ENCODE measurements at places on chromosomes 2 and 18.
A peak's percentile ranks its signal among the peaks of the same experiment; 100 is the strongest.

- no peak for DNase-seq
Measured at GRCh38 chr2:20590704-20591515, 60.0 kb downstream of the HS1BP3 start.

GRCh38 chr18:50853863-50854271, 25.1 kb upstream of the ME2 start:
- DNase-seq: no peak

DNA sequence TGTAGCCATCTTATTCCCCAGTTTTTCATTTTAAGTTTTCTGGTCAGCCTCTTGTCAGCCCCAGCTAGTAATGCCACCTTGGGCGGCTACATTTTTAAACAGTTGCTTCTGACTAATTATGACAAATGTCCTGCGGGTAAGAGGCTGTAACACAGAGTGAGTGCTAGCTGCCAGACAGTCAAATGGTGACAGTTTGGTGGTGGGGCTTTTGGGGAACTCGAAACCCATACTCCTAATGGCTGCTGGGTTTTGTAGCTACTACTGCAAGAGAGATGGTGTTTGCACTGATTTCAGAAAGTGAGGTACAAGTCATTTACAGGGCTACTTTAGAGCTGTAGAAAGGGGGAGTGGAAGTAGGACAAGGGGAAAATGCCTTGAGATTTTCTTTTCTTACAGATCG, 48.2 kb downstream of the ZCCHC2 start:
- DNase-seq: no peak

GRCh38 chr2:209577376-209578357, 153.8 kb downstream of the MAP2 start:
- no peak for DNase-seq

DNA sequence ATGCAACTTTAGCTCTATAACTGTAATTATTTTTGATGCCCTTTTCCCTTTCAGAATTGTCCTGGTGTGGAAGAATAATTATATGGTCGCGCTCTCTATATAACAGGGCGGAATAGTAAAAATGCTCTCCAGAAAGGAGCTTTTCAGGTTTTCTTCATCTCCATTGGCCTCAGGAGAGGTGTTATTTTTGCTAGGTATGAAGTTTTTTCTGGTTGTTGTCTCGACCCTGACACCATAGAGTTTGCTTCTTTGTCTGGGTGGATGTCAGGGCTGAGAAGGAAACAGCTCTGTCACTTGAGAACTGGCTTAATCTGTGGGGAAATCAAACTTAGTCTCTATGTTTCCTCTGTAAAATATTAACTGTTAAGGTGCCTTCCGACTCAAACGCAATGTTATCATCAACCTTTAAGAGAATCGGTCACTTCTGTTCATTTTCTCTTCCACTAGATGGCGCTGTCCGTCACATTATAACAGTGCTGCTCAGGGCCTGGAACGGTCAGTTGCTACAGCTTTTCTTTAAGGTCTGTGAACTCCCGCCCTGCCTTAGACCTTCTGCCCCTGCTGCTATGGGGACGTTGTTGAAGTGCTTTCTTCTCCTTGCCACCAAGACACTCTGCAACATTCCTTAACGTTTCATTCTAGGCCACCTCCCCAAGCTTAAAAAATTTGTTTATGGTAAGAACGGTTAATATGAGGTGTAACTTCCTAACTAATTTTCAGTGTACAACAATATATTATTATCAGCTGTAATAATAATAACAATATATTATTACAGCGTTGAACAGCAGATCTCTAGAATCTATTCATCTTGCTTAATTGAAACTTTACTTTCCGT, 23.8 kb upstream of the SERPINB12 start:
- DNase-seq: peak; percentile 72

DNA sequence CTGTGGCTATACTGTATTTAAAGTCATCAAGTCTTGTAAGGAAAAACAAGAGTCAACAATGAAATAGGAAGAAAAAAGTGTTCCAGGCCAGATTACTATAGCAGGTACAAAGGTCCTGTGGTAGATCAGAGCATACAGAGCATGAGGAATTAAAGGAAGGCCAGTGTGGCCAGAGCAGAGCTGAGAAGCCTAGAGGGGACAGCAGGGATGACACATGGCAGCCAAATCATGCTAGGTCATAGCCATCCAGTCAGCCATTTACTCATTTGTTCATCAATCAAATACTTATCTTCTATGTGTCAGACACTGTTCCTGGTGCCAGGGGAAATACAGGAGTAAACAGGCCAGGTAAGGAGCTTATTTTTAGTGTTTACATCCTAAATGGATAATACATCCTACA, 24.3 kb downstream of the ADD2 start:
- DNase-seq: no peak

DNA sequence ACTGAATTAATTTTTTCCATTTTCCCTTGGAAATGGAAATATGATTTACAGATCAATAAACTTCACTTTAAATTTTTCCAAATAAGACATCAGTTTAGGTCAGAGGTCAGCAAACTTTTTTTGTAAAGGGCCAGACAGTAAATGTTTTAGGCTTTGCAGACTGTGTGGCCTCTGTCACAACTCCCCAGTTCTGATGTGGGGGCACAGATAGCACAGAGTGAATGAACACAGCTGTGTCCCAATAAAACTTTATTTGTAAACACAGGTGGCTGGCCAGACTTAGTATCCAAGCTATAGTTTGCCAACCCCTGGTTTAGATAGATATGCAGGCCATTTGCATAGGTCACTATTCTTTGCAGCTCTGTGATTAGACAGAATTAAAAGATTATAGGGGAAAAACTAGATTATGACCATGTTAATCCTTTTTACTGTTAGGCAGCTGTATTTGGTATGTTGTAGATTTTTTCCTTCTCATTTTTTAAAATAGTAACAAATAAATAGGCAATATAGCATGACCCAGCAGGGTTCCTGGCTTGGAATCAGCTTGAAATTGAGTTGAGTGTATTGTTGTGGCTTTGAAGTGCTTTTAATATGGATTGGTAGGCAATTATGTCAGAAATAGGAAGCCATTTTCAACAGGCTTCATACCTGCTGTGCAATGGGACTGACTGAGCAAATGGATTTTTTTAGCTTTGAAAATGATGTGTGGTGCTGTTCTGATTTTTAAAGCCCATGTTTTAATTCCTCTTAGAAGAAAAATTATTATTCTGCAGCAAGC, 59.7 kb downstream of the WDSUB1 start:
- DNase-seq: no peak

GRCh38 chr2:237624565-237624964, 2.8 kb upstream of the LRRFIP1 start:
- peak; percentile 30 for DNase-seq

- DNase-seq: no peak
Measured at GRCh38 chr2:103139628-103140268, 377.9 kb downstream of the TMEM182 start.

- peak; percentile 68 for DNase-seq
Measured at GRCh38 chr2:201128933-201129505, 13.1 kb downstream of the CFLAR start.

DNA sequence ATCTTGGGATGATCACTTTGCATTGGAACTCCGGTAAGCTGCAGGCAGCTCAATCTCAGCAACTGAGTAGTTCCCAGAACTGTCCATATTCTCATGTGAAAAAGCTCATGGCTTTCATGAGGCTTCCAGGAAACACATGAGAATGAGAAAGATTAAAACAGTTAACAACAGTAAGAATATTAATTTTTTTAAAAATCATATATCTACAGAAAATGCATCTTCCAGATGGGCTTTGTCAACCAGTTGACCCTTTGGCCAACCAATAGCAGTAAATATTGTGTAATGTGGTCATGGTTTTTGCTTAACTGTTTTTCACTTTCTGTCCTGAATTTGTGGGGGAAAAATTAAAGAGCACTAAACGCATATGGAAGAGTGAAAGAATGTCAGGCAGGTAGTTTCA, 131.2 kb upstream of the CCDC195 start:
- DNase-seq: no peak

DNA sequence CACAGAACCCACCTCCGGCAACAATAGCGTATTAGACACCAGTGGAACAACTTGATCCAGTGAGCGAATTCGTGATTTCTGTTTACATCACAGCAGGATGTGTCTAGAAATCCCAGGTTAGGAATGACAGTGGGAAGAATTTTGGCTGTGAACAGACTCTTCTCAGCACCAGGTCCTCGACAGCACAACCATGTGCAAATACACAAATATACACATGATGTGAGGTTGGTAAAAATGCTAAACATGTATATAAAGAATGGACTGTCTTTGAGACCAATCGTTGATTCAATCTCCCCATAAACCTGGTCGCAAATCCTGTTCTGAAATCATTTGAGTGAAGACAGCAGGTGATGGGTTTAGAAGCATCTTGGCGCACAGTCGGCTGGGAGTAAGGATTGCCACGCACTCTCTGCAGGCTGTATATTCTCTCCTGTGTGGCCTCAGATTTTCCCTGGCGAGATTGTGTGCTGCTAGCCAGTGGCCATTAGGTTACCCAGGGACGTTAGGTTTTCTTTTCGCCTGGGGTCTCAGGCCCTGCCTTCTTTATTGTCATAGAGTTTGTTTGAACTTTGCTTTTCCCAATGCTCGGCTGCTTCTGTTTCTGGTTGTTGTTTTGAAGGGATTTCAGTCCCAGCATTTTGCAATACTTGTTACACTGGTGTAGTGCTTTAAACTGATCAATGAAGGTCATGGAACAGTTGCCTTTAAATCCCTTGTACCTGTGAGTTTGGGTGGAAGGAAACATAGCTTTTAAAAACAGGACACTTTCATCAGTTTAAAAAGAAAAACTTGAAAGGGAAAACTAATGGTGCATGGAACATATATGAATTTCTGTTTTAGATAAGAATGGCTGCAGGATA, 147.3 kb downstream of the ALPK2 start:
- no peak for DNase-seq

GRCh38 chr2:171271971-171272436, 111.3 kb upstream of the TLK1 start:
- no peak for DNase-seq

DNA sequence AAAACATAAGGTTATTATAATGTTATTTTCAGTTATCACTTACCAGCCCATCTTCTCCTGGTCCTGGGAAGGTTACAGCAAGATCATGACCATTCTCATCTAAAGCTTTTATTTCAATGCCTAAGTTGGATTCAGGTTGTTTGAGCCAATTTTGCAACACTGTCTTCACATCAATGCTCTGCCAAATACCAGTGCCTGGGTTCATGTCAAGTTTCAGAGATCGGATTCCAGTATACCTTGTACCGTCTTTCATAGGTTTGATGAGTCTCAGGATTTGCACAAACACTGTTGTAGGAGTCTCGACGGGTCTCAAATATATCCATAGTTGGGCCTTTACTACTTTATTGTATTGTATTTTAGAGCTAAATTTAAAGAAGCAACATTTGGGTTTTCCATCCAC, 2.5 kb downstream of the MSTN start:
- no peak for DNase-seq

- peak; percentile 45 for DNase-seq
Measured at GRCh38 chr2:200703127-200703925, 108.4 kb upstream of the BZW1 start.

DNA sequence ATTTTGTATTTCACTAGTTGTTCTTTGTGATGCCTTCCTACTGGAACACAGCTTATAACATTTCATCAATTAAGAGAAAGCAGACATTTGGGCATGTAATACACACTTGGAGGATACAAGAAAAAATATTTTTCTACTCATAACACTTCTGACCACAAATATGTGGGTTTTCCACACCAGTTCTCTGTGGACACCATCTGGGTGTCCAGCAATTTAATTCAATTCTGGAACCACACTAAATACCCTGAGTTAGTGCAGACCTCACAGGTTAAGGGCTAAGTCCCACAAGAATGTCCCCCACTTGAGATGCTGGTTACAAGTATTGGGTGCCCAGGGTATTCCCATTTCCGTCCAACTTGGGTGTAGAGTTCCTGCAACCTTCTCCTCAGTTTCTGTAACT, 91.1 kb upstream of the SKOR2 start:
- DNase-seq: no peak

GRCh38 chr2:12014088-12014960, 267.9 kb downstream of the LPIN1 start:
- no peak for DNase-seq

- no peak for DNase-seq
Measured at GRCh38 chr2:238786379-238786778, 61.5 kb upstream of the TWIST2 start.

DNA sequence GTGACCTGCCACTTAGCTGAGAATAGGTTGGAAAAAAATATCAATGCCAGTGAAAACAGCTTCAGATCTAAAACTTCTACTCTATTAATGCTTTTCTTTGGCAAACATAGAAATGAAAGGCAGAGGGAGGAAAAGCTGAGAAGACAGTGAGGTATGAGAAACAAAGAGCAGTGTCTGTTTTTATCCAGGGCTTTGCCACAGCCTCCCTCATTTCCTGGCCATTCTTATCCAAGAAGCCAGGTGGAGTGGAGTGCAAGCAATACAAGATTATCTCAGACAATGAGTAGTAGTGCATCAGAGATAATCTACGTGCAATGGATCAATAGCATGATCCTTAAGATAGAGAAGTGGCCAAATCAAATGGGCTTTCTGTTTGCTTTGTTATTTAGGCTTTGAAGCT, 808.7 kb upstream of the PIK3C3 start:
- DNase-seq: no peak

GRCh38 chr2:112758711-112759110, 5.7 kb downstream of the CKAP2L start:
- DNase-seq: no peak

DNA sequence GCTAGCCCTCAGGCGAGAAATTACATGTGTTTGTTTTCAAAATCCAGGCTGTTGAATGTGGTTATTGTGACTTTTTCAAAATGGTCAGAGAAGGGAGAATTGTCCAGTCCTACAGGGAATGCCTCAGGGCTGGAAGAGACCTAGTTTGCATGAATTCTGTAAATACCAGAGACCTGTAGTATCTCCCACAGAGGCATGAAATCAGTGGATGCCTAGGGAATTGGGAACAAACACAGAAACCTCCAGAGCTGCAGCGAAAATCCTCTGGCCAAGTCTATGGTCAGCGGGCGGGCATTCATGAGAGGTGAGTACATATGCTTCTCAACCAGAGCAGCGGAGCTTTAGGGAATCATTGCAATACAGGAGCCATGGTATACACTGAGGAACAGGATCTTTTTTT, 1596.5 kb upstream of the NXPH2 start:
- no peak for DNase-seq

DNA sequence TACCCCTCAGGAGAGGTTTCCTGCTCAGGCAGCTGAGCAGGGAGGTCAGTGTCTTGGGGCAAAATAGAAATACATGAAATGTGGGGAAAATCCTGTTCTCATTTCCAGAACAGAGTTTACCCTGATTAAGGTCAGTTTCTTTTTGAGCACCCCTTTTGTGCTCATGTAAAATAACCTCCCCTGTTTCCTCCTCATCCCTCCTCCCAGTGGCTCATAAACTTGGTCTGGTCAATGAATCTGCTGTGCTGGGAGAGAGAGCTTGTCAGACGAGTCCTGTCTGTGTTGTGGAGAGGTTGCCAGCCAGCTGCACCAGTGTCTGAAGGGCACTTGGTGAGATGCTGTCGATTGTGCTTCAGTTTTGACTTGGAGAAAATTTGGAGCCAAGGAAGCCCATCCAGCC, 48.6 kb downstream of the NTSR2 start:
- DNase-seq: no peak

GRCh38 chr18:78431606-78432005, 548.0 kb upstream of the SALL3 start:
- DNase-seq: no peak

- DNase-seq: no peak
Measured at GRCh38 chr18:75363446-75364225, 63.9 kb downstream of the SMIM21 start.
